ENCODE measurements at places on chromosomes 6 and 20.

DNA sequence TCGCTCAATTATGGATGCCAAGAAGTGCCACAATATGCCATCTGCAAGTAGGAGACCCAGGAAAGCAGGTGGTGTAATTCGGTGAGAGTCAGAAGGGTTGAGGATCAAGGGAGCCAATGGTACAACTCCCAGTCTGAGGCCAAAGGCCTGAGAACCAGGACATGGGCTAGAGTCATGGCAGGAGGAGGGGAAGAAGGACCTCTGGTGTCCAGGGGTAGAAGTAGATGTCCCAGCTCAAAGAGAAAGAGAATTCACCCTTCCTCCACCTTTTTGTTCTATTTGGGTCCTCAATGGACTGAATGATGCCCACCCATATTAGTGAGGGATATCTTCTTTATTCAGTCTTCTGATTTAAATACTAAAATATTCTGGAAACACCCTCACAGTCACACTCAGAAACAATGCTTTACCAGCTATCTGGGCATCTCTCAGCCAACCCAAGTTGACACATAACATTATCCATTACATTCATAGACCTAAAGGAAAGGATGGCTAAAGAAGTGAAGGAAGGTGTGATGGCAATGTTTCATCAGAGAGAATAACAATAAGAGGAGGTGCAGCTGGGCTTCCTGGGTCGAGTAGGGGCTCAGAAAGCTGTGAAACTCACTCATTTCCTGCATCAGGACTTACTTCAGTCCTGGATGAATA is 21.2 kb upstream of the HLA-DQA1 start:
- DNase-seq, result no peak

GRCh38 chr6:165811512-165811911 is 148.5 kb upstream of the PDE10A start:
- no peak for DNase-seq

DNA sequence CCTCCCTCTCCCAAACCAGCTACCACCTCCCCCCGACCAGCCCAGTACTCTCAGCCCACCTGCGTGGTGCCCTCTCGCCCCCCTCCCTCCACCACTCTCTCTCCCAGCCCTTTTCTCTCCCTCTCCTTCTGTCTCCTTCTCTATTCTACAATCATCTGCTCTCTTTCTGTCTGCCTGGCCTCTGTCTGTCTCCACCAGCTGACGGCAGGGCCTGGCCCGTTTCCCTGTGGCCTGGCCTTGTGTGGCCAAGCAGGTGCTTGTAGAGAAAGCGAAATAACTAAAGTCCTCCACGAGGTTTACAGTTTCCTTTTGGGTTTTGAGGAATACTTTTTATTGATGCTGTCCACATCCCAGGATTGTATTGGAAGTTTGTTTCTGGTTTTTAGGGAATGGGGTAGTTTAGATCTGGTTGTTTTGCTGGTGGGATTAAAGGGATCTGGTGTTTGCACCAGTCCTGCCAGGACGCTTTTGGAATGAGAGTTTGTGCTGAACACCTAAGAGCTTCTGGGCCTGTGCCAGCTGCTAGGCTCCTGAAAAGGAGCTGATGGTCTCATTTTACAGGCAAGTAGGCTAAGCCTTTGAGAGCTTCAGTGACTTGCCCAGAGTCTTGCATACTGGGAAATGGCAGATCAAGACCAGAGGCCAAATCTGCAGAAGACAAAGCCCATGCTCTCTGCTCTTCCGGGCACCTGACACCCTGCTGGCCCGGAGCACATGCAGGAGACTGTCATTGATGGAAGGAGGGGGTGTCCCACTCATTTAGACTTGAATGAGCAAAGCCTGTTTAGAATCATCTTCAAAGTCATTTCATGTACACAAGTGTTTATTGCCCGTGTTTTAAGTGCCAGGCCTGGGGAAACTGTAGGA is 161.7 kb downstream of the SYCP2 start:
- DNase-seq, result no peak

DNA sequence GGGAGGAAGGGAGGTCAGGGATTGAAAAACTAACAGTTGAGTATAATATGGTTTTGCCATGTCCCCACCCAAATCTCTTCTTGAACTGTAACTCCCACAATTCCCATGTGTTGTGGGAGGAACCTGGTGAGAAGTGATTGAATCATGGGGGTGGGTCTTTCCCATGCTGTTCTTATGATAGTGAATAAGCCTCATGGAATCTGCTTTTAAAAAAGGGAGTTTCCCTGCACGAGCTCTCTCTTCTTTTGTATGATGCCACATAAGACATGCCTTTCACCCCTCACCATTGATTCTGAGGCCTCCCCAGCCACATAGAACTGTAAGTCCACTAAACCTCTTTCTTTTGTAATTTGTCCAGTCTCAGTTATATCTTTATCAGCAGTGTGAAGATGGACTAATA is 833.4 kb upstream of the MAP3K7 start:
- DNase-seq, result no peak
